NCI-H2081 (cell line): ENCODE measurements at places on chromosomes 6 and 20.

GRCh38 chr6:148557796-148558321, 189.0 kb upstream of the UST start:
- DNase-seq: no peak

- no peak for DNase-seq
Observed at GRCh38 chr20:10897336-10897735, 223.5 kb upstream of the JAG1 start.

DNA sequence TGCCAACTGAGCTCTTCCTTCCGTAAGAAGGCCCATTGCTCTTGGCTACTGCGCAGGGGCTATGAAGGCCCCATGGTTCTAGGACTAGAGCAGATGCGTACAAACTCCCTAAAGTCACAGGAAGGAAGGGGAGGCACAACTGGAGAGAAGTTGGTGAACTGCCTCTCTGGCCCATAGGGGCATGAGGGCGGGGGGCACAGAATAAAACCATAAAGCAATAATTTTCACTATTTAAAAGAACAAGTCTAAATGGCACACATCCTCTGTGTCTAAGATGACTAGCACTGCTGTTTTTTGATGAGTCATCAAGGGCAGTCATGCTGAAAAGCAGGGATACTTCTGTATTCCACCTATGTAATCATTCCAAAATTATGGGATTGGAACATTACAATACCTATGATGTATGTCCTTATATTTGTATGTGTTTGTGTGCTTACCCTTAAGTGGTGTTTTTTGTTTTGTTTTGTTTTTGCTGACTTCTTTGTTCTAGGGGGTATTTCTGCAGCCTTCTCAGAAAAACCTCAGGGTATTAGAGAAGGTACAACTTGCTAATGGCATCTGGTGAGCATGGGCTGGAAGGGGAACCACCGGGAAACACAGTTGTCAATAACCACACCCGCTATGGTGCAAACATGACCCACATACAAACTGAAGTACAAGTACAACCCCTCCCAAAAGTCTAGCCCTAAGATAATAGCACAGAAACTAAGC, 36.9 kb downstream of the B4GALT5 start:
- DNase-seq: no peak

DNA sequence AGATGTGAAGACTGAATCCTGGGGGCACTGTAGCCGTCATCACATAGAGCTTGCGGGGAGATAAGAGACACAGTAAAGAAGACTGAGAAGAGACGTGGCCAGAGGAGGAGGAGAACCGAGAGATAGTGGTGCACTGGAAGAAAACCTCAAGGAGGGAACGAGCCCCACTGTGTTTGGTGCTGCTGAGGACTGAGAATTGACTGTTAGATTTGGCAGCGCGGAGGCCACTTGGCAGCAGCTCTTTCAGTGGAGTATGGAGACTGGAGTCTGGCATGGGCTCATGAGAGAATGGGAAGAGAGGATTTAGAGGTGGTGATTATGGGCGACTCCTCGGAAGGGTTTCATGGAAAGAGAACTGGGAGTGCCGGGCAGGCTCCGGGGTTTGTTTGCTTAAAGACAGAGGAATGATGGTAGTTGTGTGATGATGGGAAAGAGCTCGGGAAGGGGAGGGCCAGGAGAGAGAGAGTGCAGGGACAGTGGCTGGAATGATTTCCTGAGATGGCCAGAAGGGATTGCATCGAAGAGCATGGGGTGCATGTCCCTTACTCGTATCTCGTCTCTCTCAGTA, 18.0 kb downstream of the CDYL start:
- DNase-seq: no peak

DNA sequence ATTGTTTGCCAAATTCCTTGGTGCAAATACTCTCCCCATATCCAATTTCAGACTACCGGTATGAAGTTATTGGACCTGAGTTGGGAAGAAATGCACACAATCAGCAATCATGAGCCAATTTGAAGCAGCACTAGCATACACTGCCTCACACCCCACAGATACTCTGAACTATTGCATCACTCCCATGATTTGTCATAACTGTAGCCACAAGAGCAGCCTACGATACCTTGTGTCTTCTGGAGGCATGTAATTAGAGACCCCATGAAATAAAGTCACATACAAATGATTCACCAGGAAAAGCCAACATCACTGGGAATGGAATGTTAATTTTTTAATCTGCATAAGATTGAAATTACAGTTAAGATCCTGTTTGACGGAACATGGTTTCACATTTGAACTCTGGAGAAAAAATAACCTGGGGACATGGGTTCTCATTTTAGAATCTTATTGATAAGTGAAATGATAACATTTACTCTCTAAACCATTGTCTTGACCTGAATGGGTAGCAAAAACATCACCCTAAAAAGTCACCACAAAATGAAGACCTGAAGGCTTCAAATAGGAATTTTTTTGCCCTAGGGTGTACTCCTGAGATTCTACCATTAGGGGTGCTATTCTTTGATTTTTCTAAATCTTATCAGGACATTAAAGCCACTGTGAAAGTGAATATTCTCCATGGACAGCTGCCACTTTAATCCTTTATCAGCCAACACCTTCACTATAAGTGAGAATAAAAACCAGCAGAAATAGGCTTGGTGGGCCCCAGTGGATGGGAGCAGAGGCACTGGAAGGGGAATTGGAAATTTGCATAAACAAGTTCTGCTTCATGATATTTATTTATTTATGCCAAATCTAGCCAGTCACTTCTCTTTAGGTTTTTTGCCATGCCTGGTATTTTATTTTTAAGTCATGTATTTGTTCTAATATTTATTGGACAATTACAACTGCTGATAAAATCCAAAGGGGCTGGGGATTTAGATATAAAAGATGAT, 34.5 kb upstream of the HBS1L start:
- no peak for DNase-seq

DNA sequence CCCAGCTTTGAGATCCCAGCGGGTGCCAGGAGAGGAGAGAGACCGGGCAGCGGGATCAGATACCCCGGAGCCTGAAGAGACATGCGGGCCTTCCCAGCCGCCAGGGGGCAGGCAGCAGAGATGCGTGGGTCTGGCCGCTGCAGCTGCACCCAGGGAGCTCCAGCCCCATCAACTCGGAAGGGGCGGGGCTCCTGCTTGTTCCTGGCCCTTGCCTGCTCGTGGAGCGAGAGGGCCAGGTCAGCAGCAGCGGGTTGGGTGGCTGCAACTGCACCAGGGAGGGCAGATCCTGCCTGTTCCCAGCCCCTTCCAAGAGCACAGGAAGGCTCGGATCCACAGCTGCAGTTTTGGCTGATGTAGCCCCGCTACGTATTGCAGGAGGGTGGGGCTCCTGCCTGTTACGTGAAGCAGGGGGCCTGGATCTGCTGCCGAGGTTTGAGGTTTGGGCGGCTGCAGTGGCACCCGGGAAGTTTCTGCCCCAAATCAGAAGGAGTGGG, 532.8 kb downstream of the RFPL4B start:
- no peak for DNase-seq

DNA sequence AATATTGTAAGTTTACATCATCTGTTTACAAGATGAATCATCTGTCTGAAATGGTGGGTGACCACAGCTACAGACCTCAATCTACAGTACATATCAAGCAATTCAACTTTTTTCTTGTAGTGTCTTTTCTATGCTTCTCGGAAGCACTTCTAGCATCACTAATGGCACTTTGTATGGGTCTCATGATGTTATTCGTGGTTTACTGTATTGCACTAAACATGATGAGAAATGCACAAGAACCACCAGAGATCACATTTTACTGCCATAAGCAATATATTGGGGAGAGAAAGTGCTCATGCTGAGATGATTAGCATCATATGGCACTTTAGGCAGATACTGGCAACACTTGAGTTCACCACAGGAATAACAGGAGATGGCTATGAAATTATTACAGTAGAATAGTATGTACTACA, 15.4 kb upstream of the BTBD3 start:
- peak; percentile 26 for DNase-seq

DNA sequence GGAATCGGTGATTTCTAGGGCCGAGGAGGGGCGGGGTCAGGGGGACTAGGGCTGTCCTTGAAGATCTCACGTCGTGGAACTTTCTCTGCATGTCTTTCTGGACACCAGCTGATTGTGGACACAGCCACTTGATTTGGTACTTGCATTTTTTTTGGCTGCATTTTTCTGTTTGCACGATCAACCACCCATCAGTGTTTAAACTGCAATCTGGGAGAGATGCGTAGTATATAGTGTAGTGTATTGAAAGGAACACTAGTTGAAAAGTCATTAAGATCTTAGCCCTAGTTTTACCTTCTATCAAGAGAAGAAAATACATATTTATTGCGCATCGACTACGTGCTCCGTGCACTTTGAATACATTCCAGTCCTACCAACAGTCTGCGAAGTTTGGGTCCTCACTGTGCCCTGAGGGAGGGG, 657 bp downstream of the NT5DC1 start:
- no peak for DNase-seq

- no peak for DNase-seq
Observed at GRCh38 chr20:6708010-6708409, 59.5 kb upstream of the BMP2 start.

DNA sequence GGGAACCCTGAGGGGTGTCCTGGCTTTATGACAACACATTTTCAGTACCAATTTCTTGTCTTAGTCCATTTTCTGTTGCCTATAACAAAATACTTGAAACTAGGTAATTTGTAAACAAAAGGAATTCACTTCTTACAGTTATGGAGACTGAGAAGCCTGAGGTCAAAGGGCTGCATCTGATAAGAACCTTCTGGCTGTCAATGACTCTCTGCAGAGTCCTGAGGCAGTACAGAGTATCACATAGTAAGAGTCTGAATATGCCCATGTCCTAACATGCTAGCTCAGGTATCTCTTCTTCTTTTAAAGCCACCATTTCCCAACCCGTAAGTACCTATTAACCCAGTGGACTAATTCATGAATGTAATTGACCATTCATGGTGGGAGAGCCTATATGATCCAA, 1458.6 kb upstream of the EYS start:
- DNase-seq: no peak

DNA sequence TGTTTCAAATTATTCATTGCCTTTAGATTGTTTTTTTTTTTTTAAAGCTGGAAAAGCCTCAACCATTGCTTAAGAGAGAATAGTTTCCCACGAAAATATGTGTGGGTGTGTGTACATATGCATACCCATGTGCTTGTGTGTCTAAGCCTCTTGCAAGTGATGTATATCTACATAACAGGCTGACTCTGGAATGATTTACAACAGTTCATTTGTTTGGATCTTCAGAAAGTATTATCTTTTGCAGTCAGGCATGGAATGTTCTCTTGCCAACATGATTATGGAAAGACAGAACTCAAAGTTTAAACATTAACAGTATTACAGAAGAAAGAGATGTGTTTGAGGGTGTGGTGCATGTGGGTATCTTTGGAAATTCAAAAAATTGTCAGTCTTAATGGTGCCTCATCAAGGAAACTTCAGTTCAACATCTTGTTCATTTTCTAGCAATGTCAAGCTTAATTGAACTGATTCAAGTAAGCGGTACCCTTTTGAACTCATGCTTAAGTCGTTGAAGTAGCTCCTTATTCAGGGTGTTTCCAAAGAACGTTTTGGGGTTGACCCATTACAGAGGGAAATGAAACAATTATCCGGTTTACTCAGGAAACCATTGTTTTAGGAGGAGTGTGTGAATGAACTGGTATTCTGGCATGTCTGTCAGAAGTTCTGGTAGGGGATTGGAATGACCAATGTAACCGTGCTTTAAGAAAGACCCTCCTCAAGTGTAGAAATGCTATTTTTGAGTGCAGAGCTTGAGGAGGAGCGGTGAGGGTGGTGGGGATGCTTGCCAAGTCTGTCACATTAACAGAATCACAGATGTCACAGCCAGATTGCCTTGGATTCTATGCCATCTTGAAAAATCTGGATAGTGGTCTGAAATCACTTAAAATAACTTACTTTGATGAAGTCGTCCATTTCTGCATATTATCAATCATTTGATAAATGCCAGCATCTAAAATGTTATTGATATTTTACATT, 60.3 kb downstream of the ADGRG6 start:
- no peak for DNase-seq

- DNase-seq: peak; percentile 69
Observed at GRCh38 chr6:99746261-99746895, 139.7 kb downstream of the PRDM13 start.

- no peak for DNase-seq
Observed at GRCh38 chr6:116468293-116468692, 7.1 kb downstream of the CALHM6 start.

DNA sequence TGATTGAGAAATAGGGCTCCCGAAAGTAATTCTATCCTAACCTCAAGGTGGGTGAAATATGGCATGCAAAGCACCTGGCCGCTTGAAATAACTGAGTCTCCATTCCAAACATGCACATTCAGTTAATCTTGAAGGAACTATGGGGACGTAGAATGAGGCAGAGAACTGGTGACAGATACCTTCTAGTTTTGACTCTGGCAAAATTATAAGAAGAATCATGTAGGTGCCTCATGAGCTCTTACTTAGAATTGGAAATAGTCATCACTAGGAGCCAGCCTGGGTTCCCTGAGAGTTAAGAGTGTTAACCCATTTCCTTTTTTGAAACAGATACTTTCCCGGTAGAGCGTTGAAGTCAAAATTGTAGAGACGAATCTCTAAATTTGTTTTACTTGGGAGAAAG, 49.3 kb downstream of the RPF2 start:
- no peak for DNase-seq

DNA sequence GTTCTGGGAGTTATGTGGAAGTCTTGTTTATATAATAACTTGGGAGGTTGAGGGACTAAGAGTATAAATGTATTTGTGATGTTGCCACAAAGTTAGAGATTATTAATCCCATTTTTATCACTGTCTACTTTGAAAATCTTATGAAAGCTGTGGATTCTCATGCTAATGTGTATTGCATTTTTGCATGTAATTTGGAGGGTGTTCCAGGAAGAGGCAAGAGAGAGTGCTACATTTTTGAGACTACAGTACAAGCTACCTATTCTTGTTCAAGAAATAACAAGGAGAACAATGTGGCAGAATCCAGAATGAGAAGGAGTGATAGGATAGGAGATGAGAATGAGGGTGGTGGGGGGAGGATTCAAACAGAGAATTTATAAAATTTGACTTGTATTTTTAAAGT, 34.9 kb downstream of the VTA1 start:
- DNase-seq: no peak

DNA sequence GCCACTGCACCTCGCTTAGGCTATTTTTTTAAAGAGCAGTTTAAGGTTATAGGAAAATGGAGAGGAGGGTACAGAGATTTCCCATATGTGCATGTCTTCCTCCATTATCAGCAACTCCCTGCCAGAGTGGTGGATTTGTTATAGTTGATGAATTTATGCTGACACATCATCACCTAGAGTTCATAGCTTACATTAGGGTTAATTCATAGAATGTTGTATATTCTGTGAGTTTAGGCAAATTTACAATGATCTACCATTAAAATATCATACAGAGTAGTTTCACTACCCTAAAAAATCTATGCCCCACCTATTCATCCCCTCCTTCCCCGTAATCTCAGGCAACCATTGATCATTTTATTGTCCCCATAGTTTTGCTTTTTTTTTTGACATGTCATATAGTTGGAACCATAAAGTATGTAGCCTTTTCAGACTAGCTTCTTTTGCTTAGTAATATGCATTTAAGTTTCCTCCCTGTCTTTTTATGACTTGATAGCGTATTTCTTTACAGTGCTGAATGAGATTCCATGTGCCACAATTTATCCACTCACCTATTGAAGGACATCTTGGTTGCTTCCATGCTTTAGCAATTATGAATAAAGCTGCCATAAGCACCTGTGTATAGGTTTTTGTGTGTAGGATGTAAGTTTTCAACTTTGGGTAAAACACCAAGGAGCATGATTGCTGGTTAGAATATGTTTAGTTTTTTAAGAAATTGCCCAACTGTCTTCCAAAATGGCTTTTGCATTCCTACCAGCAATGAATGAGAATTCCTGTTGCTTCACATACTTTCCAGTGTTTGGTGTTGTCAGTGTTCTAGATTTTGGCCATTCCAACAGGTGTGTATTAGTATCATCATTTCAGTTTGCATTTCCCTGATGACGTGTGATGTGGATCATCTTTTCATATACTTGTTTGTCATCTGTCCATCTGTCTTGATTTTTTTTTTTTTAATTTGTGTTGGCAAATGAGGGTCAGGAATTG, 60.2 kb downstream of the NCOA3 start:
- DNase-seq: no peak
